Left renal cortex interstitium (tissue), 4 donors: ENCODE measurements at places on chromosomes 5 and 9. TPM values are rescaled to one million over a fixed set of nuclear protein-coding genes. Genes with fewer than 3 reads are reported as not detected.

GRCh38 chr9:94875300-94876020, 149.0 kb downstream of the AOPEP start:
- no peak for DNase-seq

DNA sequence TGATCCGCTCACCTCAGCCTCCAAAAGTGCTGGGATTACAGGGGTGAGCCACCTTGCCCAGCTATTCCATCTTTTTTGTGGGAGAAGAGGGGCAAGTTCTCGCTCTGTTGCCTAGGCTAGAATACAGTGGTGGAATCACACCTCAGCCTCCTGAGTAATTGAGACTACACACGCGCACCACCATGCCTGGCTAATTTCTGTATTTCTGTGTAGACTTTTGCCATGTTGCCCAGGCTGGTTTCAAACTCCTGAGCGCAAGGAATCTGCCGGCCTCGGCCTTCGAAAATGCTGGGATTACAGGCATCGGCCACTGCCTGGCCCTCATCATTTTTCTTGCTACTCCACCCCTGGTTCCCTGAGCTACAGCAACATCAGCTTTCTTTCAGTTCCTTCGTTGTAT, 2.8 kb upstream of the NOL6 start:
- DNase-seq: no peak

DNA sequence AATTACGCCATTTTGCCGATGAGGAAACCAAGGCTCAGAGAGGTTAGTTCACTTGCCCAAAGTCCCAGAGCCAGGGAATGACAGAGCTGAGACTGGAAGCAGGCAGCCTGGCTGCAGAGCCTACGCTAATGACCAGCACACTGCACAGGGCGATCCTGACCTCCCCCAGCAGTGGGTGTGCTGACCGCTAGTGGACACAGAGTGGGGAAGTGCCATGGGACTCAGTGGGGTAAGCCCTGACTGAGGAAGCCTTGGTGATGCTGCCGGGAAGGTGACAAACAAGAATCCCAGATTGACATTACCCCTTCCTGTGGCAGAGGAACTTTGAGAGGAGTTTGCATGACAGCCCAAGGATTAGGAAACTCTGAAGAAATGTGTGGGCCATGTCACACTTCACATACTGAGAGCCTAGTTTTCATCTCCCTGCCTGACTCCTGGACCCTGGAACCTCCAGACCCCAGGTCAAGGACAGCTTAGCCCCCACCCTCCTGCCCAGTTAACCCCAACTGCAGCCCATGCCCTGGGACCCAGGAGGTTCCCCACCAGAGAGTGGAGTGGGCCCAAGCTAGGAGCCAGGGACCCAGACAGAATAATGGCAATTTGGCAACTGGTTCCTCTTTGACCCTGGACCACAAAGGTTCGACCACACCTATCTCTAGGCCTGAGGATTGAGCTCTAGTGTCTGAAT, 19.7 kb upstream of the CSF1R start:
- no peak for DNase-seq

RPL7A gene
- 2,700 TPM for polyA plus RNA-seq

GRCh38 chr5:3330442-3330841, 265.2 kb upstream of the IRX1 start:
- no peak for DNase-seq

DNA sequence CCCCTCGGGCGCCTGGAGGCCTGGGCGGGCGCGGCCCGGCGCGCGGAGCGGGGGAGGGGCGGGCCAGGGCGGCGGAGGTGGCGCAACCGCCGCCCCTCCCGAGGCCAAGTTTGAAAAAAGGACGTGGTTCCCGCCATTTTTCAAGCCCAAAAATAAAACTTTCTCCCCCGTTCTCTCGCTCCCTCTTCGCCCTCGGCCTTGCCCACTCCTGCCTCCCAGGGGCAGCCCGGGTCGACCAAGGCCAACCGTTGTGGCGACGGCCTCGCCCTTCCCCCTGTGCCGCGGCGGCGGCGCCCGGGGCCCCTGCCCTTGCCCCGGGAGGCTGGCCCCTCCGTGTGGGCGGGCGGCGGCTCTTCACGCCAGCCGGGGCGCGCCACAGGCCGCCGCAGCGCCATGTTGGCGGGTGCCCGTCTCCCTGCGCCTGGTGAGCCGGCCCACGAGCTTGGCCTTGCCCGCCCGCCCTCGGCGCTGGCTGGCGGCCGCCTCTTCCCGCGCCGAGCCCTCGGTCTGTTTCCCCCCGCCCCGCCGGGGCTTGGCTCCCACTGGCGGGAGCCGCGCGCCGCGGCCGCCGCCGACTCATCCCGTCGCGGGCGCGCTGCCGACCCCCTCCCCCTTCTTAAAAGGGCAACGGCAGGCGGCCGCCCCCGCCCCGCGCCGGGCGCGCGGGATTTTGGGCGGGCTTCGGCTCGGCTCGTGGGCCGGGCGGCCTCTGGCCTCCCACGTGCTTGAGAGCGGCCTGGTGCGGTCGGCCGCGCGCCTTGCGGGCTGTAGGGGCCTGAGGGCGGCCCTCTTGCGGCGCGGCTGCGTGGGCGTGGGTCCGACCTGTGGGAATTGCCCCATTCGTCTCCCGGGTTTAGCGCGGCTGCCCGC, 1.3 kb downstream of the ANP32B start:
- DNase-seq: peak; percentile 36

SLC27A6 gene
- polyA plus RNA-seq: 1.3 TPM

GRCh38 chr5:1549475-1550030, 25.8 kb upstream of the LPCAT1 start:
- DNase-seq: no peak

GRCh38 chr5:139141446-139142204, 56.5 kb downstream of the SIL1 start:
- DNase-seq: no peak

DBH gene
- 0.94 TPM for polyA plus RNA-seq
